ENCODE measurements at places on chromosomes 1 and 21.

GRCh38 chr1:111955755-111956154 lies 33.7 kb downstream of the KCND3 start:
- no peak for DNase-seq
- H3K27ac ChIP-seq = no peak overlapping the region
- H3K4me1 ChIP-seq = no peaks in the 10 kb centered on the region
- no peak overlapping the region for H3K4me3 ChIP-seq
- H3K27me3 ChIP-seq = peaks cover 19% of the 10 kb centered on the region

GRCh38 chr1:94725566-94725965 lies 94.6 kb upstream of the SLC44A3 start:
- no peak for DNase-seq
- no peak overlapping the region for H3K27ac ChIP-seq
- no peaks in the 10 kb centered on the region for H3K27me3 ChIP-seq
- H3K36me3 ChIP-seq = no peaks in the 10 kb centered on the region
- no peaks in the 10 kb centered on the region for H3K4me1 ChIP-seq
- H3K4me3 ChIP-seq = no peak overlapping the region

- no peaks in the 10 kb centered on the region for H3K36me3 ChIP-seq
- peaks cover 17% of the 10 kb centered on the region for H3K27me3 ChIP-seq
- no peak for DNase-seq
- peaks cover 6% of the 10 kb centered on the region for H3K4me1 ChIP-seq
- no peak overlapping the region for H3K27ac ChIP-seq
Measured at GRCh38 chr1:241842565-241842964, 5.4 kb upstream of the EXO1 start.

DNA sequence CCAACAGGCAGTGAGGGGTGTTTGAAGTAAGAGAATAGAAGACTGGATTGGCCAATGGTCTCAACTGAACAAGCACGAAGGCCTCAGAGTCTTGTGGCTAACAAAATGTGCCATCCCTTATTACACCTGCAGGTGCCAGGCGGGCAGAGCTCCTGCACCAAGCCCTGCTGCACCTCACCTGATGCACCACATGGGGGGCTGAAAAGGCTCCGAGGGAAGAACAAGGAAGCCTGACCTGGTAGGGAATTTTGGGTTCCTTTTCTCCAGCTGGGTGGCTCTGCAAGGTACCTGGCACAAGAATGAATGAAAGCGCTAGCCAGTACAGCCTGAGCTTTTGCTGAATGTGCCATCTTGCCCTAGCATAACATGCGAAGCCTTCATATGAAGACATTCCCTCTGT lies 9.7 kb downstream of the HSD3B1 start:
- peaks cover 9% of the 10 kb centered on the region for H3K27me3 ChIP-seq
- no peak overlapping the region for H3K27ac ChIP-seq
- no peaks in the 10 kb centered on the region for H3K36me3 ChIP-seq
- no peak overlapping the region for H3K4me3 ChIP-seq
- no peak for DNase-seq

DNA sequence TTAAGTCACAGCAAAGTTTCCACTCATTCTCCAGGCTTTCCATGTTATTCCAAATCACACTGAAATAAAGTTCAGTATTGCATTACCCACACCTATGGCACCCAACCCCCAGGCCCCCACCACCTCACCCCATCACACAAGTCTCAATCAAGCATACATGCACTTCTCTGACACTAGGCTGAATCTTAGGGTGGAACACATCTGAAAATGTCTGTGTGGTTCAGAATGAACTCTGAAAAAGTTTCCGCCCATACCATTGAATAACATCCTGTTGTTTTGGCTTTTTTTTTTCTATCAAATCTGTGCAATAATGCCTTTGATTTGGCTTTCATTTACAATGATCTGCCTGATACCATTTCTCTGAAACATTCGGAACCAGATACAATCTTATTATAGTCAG lies 25.8 kb upstream of the LRRC8C start:
- DNase-seq = no peak
- no peaks in the 10 kb centered on the region for H3K36me3 ChIP-seq
- H3K4me3 ChIP-seq = no peak overlapping the region
- peaks cover 23% of the 10 kb centered on the region for H3K4me1 ChIP-seq

DNA sequence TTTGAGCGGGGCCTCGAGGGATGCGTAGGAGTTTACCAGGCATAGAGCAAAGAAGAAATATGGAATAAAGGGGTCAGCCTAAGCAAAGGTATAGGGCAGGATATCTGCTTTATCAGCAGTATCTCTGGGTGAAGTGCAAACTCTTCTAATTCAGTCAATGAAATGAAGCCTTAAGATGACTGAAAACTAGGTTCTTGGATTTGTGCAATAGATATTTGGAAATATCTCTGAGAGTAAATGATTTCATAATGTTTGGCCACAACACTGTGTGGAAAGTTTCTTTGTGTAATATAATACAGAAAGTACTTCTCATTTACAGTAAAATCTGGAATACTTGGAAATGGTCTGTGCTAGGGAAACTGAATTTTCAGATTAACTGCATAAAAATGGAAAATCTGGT lies 26.1 kb downstream of the KCNJ15 start:
- no peak overlapping the region for H3K27ac ChIP-seq
- H3K4me3 ChIP-seq = no peak overlapping the region
- no peaks in the 10 kb centered on the region for H3K4me1 ChIP-seq
- H3K27me3 ChIP-seq = no peaks in the 10 kb centered on the region
- no peaks in the 10 kb centered on the region for H3K36me3 ChIP-seq

Data from neural crest cell (in vitro differentiated cells).